AG09319 (cell line): ENCODE measurements at places on chromosomes 7 and 10.

DNA sequence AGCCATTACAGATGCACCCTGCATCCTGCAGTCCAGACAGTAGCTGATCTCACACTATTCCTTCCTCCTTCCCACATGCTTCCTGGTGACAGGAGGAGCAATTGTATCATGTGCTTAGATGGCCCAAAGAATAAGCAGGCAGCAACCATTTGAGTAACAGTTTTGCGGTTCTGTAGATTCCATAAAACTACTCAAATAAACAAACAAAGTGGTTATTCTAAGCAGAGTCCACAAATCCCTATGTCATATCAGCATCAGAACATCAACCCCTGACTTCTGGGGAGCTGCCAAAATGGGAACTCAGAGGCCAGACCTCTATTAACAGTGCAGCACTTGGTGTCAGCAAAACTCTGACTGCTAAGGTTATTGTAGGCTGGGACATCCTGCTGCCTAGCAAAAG, 226.0 kb downstream of the SORCS1 start:
- no peak for DNase-seq

- no peak for DNase-seq
These were observed 202.9 kb upstream of the PLXNA4 start for GRCh38 chr7:132779164-132779563.

- no peak for DNase-seq
These were observed 43.4 kb downstream of the PRF1 start for GRCh38 chr10:70558871-70559810.

GRCh38 chr10:28060031-28060607, 61.2 kb upstream of the ODAD2 start:
- no peak for DNase-seq
